ENCODE measurements at places on chromosomes 2 and 18.
A peak's percentile ranks its signal among the peaks of the same experiment; 100 is the strongest.

GRCh38 chr2:221589696-221590095 lies 17.6 kb upstream of the EPHA4 start:
- DNase-seq: no peak

DNA sequence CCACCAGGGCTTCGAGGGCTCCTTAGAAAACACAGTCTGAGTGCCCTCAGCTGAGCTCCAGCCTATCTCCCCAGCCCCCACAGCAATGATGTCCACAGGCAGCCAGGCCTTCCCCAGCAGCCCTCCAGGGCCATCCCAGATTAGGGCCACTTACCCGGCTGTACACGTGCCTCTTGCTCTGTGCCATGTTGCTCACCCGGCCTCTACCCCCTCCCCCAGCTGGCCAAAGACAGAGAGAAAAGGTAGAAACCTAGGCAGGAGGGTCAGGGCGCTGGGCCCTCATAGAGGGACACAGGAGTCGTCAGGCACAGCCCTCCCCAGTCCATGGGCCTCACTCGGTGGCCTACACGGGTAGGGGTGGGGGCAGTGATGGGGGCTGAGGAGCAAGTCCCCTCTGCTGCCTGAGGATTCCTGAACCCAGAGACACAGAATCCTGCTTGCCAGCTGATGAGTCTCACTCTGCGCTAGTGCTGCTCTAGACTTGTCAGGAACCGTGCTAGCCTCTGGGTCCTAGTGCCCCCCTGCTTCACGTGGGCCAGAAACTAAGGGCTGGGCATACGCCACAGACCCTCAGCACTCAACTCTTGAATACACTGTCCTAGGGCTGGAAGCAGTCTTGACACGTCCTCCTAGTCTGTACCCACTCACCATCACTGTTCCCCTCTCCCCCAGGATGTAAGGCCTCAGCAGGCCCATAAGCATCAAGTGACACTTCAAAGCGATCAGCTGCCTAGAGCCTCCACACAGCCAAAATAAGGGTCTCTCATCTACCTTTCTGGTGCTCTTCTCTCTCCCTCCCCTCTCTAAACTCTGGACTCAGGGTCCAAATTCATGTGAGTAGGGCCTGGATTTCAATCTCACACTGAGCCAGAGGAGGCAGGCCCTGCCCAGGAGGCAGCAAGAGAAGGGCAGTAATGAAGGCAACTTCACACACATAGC lies at the start of gene DCTN1:
TSS of gene DCTN1 (minus strand) at position 461 of the 939 bp plus-strand sequence. CDS start at position 187, 274 bp downstream.
- DNase-seq: peak; percentile 9

GRCh38 chr2:11279398-11279797 lies 65.0 kb downstream of the ROCK2 start:
- no peak for DNase-seq

DNA sequence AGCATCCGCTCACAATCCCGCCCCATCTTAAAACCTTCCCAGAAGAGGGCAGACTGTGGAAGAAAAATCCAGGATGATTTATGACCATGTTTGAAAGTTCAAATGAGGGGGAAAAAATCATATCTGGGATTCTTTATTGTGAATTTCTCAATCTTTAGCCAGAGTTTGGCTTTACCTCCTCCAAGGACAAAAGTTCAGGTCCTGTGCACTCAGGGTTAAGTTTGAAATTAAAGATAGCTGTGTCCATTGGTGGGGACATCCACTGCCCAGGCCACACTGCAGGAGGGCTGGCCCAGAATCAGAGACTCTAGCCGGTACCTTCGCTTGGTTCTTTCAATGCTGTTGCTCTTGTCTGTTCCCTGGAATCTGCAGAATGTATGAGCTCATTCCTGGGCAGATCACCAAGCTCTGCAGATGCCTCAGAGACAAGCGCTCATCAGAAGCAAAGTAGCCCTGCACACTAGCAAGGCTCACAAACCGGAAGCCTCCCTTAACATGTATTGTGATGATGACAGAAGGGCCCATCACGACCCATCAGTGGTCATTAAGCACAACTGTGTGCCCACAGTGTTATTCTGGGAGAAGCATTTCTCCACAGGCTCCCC lies 375.3 kb upstream of the KLHL29 start:
- no peak for DNase-seq

DNA sequence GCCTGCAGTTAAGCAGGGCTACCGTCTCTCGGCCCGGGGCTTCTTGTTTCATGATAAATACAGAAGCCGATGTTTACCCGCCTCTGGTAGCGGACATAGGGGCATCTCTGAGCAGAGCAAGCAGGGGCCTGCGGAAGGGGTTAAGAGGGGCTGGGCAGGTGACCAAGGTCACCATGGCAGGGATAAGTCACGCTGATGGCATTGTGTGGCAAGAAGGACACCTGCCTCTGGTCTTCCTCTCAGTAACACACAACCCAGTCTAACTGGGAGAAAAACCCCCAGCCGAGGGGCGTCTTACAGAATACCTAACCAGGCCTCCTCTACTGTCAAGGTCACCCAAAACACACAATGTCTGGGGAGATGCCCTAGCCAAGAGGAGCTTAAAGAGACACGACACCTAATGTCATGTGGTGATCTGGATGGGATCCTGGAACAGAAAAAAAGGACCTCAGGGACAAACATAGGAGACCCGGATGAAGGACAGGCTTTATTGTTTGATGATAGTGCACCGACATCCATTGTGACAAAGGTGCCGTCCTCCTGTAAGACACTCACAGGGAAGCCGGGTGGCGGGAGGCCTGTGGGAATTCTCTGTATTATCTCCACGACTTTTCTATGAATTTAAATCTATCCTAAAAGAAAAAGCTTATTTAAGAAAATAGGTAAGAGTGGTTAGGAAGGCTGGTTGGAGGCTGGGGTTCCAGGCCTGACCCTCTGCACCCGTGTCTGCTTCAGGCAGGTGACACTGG lies 24.8 kb downstream of the SH3BP4 start:
- no peak for DNase-seq

- DNase-seq: no peak
Observed at GRCh38 chr2:127429844-127430425, 11.7 kb downstream of the PROC start.

DNA sequence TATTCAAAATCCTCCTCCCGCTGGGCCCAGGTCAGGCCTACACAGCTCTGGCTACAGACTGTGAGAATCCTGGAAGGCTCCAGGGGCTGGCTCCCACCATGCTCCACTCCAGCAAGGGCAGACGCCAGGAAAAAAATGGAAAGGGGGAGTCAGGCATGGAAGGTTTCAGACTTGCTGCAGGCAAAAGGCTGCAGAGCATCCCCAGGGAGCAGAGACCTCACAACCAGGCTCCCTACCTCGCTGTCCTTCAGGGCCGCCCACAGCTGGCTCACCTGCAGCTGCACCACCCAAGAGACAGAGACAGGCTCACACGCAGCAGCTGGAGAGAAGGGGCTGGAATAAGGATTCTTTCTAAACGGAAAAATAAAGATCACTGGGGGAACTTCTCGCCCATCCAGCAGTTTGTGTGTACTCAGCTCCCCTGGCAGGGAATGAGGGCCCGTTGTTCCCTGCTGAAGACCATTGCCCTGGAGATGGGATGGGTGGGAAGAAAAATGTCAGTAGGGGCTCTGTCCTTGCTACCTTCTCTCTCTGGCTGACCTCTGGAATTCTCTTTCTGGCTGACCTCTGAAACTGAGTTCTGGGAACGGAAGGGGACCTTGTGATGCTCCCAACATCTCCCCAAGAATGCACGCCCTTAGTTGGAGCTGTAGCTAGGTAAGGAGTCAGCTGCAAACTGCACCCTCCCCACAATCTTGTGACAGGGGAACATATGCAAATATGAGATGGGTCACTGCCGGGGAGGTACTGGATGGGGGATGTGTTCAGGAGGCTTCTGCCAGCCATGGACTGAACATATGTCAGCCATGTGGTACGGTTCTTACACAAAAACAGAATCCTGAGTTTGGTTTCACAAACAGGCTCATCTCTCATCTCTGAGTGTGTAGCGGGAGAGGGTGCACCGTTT lies 34.5 kb downstream of the BCL2 start:
- no peak for DNase-seq

Data from stimulated activated naive CD8-positive, alpha-beta T cell treated with anti-CD3 and anti-CD28 coated beads, Interleukin-15, Interleukin-2, amounts not matched to agents 100 U/mL and 50 U/mL, for 24 hours (primary cell).